ENCODE measurements at places on chromosomes 2 and 18.

- DNase-seq, result no peak
Observed at GRCh38 chr2:13193075-13193474, 476.3 kb downstream of the TRIB2 start.

- no peak for DNase-seq
Observed at GRCh38 chr18:79915161-79916127, 36.0 kb downstream of the SLC66A2 start.

- DNase-seq, result no peak
Observed at GRCh38 chr2:154240921-154241379, 369.2 kb downstream of the GALNT13 start.

GRCh38 chr2:85459771-85460170 is 41.3 kb downstream of the SH2D6 start:
- no peak for DNase-seq

GRCh38 chr18:55097456-55098170 is 138.4 kb upstream of the CCDC68 start:
- DNase-seq, result no peak

DNA sequence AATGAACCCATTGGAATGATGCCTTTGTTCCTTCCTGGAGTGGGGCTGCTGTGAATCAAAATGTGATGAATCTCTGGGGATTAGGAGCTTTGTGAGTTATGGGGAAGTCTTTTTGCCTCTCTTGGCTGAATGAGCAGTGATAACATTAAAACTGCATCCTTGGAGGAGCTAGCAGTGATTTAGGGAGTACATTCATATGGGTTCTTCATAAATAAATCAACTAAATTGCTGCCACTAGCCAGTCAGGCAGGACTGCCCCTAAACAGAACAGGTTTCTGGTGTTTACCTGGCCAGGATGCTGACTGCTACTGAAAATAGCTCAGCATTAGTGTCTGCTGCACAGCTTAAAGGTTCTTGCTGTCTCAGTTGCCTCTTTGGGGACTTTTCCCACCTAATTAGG is 244.5 kb upstream of the MEX3C start:
- DNase-seq, result no peak

DNA sequence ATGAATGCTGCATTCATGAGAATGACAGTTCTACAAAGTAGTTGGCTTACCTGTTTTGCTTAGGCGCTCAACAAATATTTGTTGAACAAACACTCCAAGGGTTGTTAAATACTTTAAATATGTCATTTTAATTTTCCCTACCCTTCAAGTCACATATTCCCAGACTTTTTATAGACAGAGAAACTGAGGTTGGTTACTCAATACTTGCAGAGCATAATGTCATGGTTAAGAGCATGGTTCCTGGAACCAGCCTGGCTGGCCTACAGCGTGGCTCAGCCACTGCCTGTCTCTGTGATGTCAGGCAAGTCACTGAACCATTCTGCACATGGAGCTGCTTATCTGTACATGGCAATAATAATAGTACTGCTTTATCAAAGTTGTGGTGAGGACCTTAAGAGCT is 120.0 kb upstream of the STK17B start:
- no peak for DNase-seq

- no peak for DNase-seq
Observed at GRCh38 chr2:173264603-173265366, 89.9 kb upstream of the CDCA7 start.

DNA sequence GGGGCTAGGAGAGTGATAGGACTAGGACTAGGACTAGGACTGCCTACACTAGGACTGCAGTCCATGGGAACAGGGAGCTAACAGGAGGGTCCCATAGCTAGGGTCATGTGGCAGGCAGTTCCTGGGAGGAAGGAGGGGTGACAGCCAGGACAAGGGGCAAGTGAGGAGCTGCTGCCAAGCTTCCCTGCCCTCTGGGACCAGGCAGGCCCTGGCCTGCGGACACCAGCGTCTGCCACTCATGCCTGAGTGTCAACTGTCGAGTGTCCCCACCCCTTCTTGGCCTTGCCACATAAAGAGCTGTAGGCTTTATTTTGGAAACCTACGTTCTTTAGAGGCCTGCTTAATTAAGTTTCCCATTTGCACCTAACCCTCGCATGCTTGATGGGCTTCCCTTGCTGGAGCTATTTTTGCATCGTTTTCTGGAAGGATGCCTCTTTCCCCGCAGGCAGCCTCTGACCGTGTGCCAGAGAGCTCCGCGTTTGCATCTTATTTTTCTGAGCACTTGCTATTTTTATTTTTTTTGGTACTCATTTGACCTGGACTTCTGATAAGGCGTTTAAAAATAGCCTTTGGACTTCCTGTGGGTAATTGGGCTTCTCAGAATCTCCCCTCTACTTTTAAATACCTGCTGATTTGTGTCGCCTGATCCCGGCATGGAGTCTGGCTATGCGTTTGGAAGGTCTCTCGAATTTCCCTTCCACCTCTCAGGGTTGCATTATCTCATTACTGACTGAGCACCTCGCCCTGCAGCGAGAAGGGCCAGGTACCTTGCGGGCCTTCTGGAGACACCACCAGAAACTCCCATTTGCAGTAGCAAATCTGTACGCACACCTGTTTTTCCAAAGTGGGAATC is 66.4 kb downstream of the SH3RF3 start:
- no peak for DNase-seq

DNA sequence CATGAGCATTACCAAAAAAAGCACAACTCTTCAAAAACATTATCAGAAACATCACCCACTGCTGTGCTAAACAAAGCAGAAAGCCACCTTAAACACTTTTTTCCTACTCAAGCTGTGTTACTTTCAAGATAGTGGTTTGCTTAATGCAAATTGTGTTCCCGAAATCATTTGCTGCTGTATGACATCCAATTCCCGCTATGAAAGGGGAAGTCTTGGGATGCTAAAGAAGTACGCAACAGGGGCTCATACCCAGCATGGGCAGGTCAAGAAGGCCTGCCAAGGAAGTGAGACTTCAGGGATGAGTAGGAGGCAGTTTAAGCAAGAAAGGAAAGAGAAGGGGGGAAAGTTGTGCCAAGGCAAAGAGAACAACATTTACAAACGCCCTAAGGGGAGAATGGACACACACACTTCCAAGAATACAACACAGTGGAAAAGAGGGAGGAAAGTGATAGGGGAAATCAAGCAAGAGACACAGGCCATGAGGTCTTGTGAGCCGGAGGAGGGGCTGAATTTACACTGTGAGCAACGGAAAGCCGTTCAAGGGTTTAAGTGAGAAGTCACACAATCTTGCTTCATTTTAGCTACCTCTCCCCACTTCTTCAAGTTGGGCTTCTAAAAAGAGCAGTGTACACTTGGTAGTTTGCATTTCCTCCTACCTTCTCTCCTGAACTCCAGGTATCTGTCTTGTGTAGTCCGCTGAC is 4.0 kb downstream of the PTPN2 start:
- no peak for DNase-seq

DNA sequence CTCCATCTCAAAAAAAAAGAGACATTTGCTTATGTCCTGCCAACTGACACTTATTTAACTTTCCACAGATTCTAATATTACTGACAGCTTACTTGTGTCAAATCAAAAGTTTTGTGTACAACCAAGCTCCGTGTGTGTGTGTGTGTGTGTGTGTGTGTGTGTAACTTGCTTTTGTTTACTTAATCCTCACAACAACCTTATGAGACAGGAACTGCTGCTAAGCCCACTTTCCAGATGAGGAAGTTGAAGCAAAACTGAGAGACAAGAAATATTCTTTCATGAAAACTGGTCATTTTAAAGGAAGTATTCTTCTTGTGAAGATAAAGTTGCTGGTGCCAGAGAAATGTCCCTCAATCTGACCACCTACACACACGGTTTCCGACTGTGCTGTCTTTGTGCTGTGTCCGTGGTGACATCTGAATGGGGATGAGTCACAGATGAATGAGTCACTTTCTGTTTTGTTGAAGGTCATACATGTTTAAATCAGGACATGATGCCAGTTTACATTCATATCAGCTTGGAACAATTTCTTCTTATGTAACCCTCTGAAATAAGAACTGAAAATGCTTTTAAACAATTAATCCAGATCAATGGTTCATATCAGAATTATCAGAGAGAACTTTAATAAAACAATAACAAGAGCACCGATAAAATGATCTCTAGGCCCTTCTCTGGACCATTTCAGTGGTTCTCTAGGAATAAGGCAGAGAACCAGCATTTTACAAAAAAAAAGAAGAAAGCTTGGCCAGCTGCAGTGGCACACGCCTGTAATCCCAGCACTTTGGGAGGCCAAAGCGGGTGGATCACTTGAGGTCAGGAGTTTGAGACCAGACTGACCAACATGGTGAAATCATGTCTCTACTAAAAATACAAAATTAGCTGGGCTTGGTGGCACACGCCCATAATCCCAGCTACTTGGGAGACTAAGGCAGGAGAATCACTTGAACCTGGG is 95.5 kb downstream of the THNSL2 start:
- no peak for DNase-seq

DNA sequence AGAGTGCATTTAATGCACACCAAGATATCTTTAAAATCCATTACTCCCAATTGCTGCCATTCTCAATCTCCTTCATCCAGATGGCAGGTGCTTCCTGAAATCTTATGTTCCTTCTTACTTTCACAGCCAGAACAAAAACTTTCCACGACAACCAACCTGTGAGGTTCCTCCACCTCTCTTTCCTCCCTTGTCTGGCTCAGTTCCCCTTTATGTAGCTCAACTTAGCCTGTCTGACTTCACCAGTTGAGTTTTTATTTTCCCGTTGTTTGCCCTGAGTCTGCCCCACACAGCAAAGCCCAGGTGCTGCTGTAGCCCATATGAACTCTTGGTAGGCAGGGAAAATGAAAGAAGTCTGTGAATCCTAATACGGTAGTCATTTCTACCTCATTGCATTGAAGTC is 112.5 kb downstream of the MREG start:
- DNase-seq, result no peak

DNA sequence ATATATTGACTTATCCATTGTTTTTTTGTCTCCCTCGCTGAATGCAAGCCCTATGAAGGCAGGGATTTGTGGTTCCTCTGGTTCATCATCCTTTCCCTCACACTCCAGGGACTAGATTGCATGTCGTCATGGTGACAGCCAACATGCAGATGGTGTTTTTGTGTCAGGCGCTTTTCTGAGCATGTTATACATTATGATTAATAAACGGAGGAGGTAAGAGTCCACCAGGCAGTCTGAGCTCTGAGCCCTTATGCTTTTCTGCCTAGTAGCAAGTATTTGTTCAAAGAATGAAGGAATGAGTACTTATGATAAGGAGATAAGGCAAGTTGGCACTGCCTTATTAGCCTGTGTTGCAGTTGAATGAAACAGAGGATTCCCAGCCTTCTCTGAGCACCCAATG is 181.6 kb downstream of the MGAT5 start:
- DNase-seq, result no peak

DNA sequence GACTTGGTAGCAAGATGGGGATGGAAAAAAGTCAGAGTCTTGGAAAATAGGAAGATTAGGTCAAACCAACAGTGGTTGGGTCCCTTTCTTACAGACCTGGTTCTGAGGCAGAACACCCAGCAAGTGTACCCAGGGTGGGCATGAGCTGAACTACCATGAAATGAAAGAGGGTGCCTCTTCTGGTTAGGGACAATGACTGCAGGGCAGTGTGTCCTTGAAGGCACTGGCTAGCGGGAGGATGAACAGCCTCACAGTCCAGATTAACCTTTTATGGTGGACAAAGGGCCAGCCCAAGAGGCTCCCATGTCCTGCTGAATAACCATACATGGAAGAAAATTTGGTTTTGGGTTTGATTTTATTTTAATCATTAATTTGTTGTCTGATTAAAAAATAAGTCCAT is 61.8 kb upstream of the CCDC85A start:
- no peak for DNase-seq

GRCh38 chr2:240383099-240383758 is 52.2 kb upstream of the GPC1 start:
- no peak for DNase-seq

DNA sequence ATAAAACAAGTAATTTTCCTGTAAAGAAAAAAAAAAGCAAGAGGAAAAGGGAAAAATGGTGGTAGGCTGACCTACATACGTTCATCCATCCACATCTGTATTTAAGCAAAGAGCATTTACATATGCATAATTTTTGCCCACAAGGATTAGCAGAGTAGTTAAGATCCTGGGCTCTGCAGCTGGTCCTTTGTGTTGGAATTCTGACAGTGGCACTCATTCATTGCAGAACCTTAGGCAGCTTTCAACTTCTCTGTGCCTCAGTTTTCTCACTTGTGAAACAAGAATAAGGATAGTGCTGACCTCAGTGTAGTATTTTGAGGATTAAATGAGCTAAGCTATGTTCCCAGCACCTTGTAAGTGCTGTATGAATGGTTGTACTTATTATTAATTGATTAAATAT is 211.3 kb downstream of the ARL4C start:
- no peak for DNase-seq

DNA sequence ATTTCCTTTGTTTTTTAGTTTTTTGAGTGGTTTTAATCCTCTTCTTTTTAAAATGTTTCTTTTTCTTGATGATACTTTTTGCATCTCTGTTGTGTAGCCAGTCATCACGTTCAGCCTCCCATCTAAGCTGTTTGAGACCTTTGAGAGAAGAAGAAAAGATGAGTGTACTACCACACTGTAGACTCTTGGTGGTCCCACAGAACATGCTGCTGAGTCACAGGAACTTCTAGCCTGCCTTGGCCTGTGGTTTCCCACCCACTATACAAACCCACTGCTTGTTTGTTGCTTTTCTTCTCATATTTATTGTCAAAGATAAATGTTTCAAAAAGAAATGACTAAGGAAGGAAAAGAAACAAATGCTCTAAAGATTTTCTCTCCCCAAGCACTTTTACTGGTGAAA is 5.5 kb downstream of the CEBPZOS start:
- DNase-seq, result no peak

GRCh38 chr2:12754643-12755042 is 37.9 kb downstream of the TRIB2 start:
- DNase-seq, result no peak

DNA sequence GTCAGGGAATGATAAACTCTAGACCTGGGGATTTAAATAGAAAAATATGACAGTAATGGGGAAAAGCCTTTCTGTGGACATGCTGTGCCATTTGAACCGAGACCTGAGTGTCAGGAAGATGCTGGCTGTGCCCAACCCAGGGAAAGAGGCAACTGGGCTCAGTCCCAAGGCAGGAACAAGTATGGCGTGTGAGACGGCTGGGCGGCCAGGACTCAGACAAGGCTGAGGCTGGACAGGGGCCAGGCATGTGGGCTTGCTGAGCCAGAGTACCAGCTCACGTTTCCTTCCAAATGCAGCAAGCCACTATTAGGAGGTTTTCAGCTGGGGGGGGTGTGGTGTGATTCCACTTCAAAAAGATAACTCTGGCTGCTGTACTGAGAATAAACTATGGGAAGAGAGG is 92.4 kb downstream of the INPP5D start:
- DNase-seq, result no peak

DNA sequence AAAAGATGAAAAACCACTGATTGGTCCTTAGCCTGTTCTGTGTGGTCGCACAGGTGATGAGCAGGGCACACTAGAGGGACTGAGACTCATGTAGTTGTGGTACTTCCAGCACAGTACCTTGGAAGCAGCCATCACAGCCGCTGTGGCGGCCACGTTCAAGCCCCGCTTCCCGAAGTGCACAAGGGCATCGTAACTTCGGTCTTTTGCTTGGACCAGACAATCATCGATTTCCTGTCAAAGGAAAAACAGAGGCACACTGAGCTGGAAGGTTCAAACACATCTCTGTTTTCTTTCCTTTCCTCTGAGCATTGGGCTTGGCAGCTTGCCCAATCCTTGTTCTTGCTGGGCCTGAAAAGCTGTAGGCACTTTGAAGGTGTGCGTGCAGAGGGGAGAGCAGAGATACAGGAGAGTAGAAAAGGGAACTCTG is 52.6 kb downstream of the MRPL35 start:
- DNase-seq, result no peak

GRCh38 chr18:39752351-39752750 is 2186.8 kb upstream of the CELF4 start:
- no peak for DNase-seq

Data from ureter (tissue), 1 donor.